Hepatocyte (in vitro differentiated cells): ENCODE measurements at places on chromosomes 4 and X. TPM values are rescaled to one million over a fixed set of nuclear protein-coding genes. Genes with fewer than 3 reads are reported as not detected.

DNA sequence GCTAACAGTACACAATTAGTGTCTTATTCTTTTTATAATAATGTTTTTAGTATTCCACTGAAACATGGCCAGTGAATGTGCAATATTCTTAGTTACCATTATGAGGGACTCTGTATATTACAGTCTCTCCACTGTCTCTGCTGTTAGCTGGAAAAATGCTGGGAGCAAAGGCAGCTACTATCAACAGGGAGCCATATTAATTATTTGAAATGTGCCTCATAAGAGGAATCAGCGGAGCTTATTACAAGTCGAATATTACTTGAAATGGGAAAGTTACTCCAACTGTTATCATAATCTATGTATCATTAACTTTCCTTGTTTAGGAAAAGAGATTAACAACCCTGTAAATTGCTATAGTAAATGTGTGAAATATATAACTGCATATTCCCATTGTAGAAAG is 612.0 kb downstream of the ADGRL3 start:
- no peak overlapping the region for H3K27ac ChIP-seq
- H3K27me3 ChIP-seq: no peaks in the 10 kb centered on the region
- DNase-seq: no peak
- H3K4me3 ChIP-seq: no peak overlapping the region
- no peaks in the 10 kb centered on the region for H3K36me3 ChIP-seq
- no peaks in the 10 kb centered on the region for H3K4me1 ChIP-seq

GRCh38 chr4:1415681-1415981 is 9.4 kb upstream of the NKX1-1 start:
- H3K27me3 ChIP-seq: peaks cover 50% of the 10 kb centered on the region
- H3K4me3 ChIP-seq: no peak overlapping the region
- no peak overlapping the region for H3K27ac ChIP-seq

GRCh38 chr4:13678186-13678924 is 50.8 kb upstream of the BOD1L1 start:
- DNase-seq: no peak
- no peaks in the 10 kb centered on the region for H3K27me3 ChIP-seq
- H3K4me1 ChIP-seq: no peaks in the 10 kb centered on the region
- H3K4me3 ChIP-seq: no peak overlapping the region

F9 gene
- 8.0 and 13.0 TPM in 2 replicates for total RNA-seq

GRCh38 chr4:174559894-174560293 is 37.6 kb upstream of the HPGD start:
- no peak overlapping the region for H3K4me3 ChIP-seq
- peak; percentile 10 for DNase-seq
- no peaks in the 10 kb centered on the region for H3K4me1 ChIP-seq
- no peaks in the 10 kb centered on the region for H3K27me3 ChIP-seq

PUDP gene
- total RNA-seq: 22.6 and 23.2 TPM in 2 replicates

- no peaks in the 10 kb centered on the region for H3K27me3 ChIP-seq
- H3K36me3 ChIP-seq: no peaks in the 10 kb centered on the region
Observed at GRCh38 chrX:124462931-124463330, 116.6 kb downstream of the SH2D1A start.

STATH gene
- not detected in 2 replicates for total RNA-seq

USP51 gene
- 5.3 and 5.8 TPM in 2 replicates for total RNA-seq
